ENCODE measurements at places on chromosomes 11 and 22.
A peak's percentile ranks its signal among the peaks of the same experiment; 100 is the strongest.

DNA sequence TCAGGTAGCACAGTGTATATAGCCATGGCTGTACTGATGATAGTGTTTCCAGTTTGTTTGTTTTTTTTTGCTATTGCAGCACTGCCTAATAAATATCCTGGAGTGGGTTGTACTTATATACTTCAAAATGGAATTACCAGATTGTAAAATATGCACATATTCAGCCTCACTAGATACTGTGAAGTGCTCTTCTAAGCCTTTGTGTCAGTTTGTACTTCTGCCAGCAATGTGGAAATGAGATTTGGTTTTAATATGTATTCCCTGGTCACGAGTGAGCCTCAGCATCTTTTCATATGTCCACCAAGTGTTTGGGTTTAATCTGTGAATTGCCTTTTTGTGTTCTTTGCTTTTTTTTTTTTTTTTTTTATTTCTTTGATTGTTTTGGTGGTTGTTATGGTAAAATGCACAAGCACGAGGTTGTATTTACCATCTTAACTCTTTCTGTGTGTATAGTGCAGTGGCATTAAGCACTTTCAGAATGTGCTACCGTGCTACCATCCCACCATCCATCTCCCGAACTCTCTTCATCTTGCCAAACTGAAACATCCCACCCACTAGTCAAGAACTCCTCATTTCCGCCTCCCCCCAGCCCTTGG lies 34.9 kb downstream of the ST3GAL4 start:
- DNase-seq = no peak

DNA sequence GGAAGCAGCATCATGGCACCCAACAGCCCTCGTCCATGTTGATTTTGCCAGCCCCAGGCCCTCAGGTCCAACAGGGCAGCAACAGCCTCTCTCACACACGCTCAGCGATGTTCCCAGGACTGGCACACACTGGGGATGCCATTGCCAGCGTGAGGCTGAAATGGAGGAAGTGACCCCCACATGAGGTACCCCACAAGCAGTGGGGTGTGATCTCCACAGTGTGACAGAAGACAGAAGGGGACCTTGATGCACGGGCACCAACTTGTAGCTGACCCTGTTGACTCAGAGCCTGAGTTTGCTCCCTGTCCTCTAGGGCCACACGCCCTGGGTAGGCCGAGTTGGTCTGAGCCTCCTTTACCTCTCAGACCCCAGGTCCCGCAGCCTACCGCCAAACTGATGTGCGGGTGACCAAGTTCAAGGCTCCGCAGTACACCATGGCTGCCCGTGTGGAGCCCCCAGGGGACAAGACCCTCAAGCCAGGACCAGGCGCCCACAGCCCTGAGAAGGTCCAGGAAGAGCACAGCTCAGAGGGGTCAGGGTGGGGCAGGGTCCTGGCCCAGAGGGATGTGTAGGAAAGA lies 6.2 kb downstream of the SCGB1C1 start:
- DNase-seq = peak; percentile 38

DNA sequence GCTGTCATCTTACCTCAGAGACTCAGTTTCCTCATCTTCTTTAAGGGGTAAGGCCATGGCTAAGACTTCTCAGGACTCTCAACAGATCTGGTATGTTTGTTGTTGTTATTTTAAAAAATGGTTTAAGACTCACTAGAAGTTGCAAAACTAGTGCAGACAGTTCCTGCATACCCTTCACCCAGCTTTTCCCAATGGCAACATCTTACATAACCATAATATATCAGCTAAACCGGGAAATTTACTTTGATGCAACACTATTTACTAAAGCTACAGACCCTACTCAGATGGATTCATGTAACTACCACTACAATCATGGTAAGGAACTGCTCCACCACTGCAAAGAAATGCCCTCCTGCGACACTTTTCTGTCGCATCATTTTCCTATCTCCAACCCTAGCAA lies 20.4 kb downstream of the LGR4 start:
- no peak for DNase-seq

DNA sequence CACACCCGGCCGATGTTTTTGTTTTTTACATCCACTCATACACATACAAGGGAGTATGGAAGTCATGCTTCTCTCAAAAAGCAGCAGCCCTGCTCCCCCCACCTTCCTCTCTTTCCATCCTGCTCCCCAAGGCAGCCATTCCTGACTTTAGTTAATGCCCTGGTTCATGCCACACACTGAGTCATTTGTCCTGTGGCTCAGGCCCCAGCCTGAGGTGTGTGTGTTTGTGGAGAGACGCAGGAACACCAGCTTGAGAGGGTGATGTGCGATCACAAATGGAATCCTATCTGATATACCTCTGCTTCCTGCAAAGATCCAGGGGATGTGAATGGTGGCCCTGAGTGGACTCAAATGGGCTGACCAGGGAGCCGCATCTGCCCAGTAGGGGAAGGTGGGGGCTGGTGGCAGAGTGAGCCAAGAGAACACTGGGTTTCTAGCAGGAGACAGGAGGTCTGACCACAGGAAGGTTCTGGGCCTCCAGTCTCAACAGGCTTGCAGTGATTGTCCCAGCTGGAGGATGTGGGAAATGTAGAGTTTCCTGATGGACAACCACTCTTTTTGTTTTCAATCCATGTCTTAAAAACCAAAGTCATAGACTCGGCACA lies 86.7 kb downstream of the OSBP2 start:
- no peak for DNase-seq

DNA sequence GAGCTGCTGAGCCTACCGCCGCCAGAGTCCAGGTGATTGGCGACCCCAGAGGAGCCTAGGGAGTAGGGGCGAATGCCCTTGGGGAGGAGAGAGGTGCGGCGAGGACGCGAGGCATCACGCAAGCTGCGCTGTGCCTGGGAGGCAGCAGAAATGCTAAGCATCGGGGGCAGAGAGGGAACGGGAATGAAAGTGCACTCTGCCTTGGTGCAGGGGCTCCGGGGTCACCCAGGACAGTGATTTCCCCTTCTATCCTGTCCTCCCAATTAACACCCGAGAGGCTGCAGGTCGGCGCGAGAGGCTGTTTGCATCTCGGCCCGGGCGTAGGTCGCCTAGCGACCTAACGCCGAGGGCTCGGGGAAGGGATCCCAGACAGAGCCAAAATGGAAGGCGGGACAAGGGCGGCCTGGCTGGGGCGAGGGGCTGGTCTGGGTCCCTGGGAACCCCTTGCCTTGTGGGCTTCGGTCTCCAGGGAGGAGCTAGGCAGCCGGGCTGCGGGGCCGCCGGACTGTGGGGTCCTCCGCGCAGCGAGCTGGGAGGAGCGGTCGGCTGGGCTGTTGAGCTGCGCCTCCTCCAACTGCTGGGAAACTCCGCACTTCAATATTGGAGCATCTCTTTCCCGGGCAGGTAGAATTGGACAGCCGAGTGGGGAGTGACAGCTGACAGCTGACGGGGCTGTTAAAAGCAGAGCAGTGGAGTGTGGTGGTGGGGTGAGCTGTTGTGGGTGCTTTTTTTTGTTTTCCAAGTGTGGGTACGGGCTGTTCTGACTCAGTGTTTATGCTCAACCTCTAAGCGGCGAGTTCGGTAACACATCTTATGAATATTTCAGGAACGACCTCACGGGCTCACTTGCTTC lies 657 bp downstream of the ELMOD1 start:
- DNase-seq = no peak

- DNase-seq = no peak
Measured at GRCh38 chr22:35538801-35539321, 1.8 kb upstream of the RASD2 start.

DNA sequence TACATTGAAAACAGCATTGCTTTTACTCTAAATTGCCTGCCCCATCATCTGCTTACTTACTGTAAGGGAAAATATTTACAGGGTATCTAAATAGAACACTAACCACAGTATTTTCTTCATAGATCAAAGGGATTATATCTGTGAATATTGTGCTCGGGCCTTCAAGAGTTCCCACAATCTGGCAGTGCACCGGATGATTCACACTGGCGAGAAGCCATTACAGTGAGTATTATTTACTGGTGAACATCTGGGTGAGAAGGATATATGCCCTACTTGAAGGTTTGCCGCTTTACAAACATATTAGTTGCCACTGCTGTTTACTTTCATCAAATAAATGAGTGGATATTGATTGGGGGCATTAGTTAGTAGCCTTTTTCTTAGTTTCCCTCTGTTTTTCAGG lies 5.9 kb upstream of the CNTF start:
- DNase-seq = peak; percentile 62

DNA sequence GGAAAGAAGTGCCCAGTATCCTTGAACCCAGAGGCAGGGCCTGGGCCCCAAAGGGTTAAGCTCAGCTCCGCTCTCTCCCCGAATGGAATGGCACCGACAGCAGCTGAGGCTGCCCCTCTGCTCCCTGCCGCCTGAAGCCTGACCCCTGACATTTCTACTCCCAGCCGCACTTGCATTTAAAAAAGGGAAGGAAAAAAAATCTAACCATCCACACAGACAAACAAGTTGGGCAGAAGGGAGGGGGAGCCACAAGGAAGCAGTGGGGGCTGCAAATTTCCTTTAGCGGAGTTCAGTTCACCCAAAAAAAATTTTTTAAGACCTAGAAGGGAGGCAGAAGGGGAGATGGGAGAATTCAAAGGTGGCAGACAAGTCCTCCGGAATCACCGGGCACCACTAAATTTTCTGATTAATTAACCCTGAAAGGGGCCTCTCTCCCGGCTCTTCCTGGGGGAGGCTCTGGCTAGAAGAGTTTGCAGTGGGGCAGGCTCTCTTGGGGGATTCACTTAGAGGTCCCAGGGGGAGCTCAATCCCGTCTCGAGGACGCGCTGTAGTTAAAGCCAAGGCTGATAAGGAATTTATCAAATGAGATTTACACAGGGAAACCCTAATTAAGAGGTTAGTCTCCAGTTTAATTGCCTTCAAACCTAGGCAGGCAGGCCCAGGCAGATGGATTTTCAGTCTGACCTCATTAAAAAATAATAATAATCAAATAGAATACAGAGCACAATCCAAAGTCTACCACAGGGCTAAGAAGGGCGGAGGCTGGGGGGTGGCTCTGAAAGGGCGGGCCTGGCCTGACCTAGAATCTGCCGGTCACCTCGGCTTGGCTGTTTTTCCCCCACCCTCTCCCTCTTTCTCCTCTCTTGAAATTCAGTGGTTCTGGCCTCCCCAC lies 25.6 kb downstream of the MN1 start:
- no peak for DNase-seq

GRCh38 chr11:86214710-86215109 lies 29.8 kb upstream of the EED start:
- DNase-seq = no peak

DNA sequence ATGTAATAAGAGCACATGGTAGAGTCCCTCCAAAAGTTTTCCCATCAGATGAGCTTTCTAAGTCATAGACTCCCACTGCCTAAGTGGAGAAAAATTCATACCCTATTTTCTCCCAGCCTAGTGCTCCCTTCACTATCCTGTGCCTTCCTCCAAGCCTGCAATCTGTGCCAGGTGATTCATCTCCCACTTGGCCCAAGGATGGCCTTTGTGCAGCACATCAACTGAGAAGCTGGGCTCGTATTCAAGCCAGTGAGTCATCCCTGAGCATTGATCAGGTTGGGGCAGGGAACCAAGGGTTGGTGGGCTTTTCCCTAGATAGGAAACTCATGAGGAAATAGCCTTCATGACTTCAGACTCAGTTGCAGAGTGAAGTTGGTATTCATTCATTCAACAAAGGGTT lies 64.6 kb downstream of the PANX1 start:
- no peak for DNase-seq

DNA sequence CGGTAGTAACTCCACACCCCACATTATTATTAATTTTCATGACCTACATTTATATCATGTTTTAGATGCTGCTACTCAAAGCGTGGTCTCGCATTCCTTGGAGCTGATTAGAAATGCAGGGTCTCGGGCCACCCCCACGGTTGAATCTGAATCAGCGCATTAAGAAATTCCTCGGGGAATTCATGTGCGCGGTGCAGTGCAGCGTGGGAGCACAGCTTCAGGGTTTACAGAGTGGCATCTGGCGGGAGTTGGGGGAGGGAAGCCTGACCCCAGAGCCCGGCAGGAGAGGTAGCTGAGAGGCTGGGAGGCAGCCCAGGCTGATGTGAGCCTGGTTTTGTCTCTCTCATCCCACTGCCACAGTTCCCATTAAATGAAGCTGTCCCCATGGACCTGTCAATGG lies 48.1 kb upstream of the DAGLA start:
- DNase-seq = no peak

- DNase-seq = peak; percentile 47
Measured at GRCh38 chr11:2777386-2777785, 77.6 kb upstream of the KCNQ1OT1 start.

DNA sequence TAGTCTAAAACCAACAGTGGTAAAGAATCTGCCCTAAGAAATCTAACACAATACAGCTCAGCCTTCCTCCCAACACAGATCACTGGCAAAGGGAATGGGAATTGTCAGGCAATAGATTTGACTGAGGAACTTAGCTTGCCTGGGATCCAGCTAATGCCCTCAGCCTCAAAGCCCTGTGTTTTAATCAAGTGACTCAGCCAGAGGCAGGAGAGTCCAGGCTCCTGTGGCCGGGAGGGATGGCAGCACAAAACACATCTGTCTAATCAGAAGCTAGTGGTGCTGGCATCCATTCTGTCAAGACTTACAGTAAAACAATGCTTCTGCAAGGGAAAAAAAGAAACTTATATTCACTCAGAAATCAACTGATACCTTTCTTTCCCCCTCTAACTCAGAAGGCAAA lies 5.6 kb downstream of the SYTL2 start:
- no peak for DNase-seq

DNA sequence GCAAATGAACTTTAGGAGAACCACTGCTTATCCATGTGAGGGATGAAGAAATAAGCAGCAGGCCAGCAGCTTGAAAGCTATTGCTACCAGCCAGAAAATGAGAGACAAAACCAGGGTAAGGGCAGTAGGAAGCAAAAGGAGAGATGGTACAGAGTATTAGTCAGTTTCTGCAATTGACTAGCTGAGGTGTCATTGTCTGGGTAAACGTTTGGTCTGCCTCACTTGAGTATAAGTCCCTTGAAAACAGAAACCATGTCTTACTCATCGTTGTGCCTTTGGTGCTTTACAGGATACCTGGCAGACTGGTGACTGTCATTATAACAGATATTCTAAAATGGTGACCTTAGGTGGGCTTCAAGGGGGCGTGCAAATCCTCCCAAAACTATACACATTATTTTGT lies 63.9 kb upstream of the USP47 start:
- DNase-seq = no peak

GRCh38 chr11:2102132-2102882 lies 36.9 kb downstream of the IGF2 start:
- no peak for DNase-seq

GRCh38 chr11:10410844-10411200 lies 44.2 kb upstream of the AMPD3 start:
- DNase-seq = no peak

DNA sequence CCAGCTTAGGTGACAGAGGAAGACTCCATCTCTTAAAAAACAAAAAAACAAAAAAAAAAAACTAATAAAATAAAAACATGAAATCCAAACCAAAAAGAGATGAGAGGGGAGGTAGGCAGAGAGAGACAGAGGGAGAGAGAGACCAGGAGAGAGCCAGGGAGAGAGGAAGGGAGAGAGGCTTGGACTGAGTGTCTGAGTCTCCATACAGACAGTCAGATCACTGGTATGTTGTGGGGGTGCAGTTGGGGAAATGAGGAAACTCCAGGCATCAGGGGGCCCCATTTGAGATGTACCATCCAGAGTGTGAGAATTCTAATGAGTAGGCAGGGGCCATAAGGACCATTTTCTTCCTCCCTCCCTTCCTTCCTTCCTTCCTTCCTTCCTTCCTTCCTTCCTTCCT lies 53.1 kb upstream of the SEPTIN5 start:
- no peak for DNase-seq

All from pancreas (tissue), 10 donors.